ENCODE measurements at places on chromosomes 2 and 18.

GRCh38 chr2:241188361-241189092 is at the start of gene ANO7:
ANO7 (plus strand) TSS chr2:241188677; CDS start chr2:241190064, 1,387 bp downstream.
- no peak for DNase-seq

DNA sequence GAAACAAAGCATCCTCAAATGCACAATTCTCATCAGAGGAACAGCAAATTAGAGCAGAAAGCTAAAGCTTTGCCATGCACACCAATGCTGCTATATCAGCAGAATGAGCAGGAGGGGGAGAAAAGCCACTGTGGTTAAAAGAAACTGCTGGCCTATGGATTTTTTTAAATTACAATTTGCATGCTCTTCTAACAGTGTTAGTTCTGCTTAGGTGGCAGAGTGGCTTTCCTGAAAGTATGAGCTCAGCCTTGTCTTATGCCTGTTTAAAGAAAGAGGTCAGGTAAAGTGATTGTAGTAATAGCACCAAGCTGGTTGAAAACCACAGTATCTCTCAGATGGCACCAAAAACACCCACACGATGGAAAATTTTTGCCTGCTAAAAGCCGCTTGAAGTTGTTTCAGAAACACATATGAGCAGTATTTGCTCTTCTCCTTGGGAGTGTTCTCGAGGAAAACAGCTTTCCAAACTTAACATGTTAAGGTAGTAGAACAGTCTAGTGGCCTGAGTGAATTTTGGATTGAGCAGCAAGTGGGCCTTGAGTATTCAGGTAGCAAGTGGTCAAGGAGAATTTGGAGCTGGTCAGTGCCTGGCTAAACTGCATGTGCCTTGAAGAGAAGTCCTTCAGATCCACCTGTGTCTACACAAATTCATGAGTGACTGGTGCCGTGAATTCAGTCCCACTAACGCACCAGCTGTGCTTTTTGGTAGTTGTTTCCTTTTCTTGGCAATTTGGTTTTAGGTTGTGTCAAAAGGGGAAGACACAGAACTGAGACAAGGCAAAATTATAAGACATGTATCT is 19.6 kb upstream of the NDUFV2 start:
- no peak for DNase-seq

- no peak for DNase-seq
Measured at GRCh38 chr2:12330916-12331315, 385.8 kb upstream of the TRIB2 start.

- DNase-seq, result no peak
Measured at GRCh38 chr18:10860928-10861327, 288.4 kb downstream of the PIEZO2 start.

- no peak for DNase-seq
Measured at GRCh38 chr2:111898703-111899514, 502 bp downstream of the MERTK start.

GRCh38 chr2:173231042-173231441 is 123.6 kb upstream of the CDCA7 start:
- DNase-seq, result no peak

DNA sequence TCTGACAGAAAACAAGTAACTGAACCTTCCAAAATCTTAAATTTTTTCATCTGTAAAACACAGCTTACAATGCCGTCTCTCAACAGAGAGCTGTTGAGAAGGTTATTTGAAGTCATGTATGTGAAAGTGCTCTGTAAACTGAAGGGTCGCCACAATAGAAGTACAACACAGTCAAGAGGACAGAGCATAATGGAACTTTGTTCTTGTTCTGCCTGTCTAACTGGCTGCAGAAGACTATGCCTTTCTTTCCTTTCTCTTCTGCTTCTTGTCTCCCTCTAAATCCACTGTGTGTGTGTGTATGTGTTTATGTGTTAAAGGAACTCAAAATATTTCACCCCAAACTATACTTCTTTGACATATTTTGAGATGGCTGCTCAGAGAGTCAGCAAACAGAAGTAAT is 365.8 kb upstream of the RND3 start:
- DNase-seq, result no peak

- DNase-seq, result no peak
Measured at GRCh38 chr2:54722641-54723040, 821 bp upstream of the EML6 start.

DNA sequence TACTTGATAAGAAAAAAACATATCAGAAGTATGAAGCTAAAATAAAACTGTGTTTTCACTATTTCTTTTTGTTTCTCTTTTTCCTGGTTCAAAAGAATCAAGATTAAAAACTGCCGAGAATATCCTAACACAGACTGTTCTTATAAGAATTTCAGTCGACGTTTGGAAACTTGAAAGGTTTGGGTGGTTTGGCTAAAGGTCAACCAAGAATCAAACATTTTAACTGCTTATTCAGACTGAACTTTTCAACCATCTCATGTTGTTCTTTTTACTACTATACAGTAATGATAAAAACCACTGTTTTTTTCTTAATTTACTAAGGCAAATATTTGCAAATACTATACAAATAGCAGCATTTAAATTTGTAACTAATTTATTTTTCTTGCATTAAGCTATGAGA is 308.5 kb upstream of the TFPI start:
- no peak for DNase-seq

DNA sequence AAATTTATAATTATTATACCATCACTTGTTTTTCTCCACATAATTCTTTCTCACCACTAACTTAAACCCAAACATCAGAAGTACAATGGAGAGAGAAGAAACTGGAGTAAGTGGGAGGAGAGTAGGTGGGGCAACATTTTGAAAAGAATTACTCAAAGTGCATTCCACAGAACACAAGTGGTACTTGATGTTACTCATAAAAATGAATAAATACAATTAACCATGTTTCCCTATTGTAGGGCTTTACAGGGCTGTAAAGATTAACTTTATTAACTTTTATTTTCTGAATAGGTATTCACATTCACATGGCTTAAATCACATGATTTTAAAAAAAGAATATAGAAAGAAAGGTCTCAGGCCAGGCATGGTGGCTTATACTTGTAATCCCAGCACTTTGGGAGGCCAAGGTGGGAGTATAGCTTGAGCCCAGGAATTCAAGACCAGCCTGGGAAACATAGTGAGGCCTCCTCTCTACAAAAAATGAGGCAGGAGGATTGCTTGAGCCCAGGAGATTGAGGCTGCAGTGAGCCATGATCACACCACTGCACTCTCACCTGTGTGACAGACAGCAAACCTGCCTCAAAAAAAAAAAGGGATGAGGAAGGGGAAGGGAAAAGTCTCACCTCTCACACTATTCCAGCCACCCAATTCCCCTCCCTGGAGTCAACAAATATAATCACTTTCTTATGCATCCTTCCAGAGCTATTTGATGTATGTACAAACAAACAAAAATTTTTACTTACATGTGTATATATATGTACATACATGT is 47.1 kb downstream of the KCNG3 start:
- no peak for DNase-seq

- DNase-seq, result no peak
Measured at GRCh38 chr2:37851428-37851827, 73.7 kb upstream of the RMDN2 start.

- no peak for DNase-seq
Measured at GRCh38 chr2:227996366-227996765, 124.9 kb downstream of the DAW1 start.

- DNase-seq, result no peak
Measured at GRCh38 chr2:178949584-178949983, 100.4 kb downstream of the CCDC141 start.

DNA sequence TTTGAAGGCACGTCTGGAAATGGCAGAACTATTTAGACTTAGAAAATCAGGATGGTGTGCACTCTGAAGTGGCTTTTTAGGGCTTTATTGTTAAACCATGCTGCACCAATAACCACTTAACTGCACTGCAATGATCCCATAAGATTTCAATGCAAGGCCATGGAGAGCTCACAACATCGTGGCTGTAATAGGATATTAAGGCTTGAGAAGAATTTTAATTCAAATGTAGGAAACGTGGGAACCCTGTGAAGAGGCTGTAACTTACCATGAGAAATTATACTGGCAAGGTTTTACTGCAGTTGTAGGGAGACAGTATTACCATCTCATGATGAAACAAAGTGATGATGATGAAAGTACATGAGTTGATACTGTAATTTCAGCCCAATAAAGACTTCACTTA is 242.5 kb downstream of the AFF3 start:
- DNase-seq, result no peak

- peak; percentile 81 for DNase-seq
Measured at GRCh38 chr2:200765139-200765951, 46.4 kb upstream of the BZW1 start.

DNA sequence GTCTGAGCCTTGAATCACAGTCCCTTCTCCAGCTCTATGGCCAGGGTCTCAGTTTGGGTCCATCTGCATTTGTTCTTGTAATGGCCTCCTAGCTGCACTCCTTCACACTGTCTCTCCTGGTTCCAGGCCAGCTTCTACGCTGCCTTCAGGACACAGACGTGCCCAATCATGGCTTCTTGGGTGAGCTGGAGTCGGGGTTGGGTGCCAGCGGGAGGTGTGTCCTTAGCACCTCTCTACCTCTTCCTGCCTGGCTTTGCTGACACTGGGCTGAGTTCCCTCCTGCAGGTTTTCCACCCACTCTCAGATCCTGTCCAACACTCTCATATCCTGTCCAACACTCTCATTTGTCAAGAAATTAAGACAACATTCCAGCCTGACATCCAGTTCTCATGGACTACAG is 9.6 kb downstream of the TRPM8 start:
- DNase-seq, result no peak

DNA sequence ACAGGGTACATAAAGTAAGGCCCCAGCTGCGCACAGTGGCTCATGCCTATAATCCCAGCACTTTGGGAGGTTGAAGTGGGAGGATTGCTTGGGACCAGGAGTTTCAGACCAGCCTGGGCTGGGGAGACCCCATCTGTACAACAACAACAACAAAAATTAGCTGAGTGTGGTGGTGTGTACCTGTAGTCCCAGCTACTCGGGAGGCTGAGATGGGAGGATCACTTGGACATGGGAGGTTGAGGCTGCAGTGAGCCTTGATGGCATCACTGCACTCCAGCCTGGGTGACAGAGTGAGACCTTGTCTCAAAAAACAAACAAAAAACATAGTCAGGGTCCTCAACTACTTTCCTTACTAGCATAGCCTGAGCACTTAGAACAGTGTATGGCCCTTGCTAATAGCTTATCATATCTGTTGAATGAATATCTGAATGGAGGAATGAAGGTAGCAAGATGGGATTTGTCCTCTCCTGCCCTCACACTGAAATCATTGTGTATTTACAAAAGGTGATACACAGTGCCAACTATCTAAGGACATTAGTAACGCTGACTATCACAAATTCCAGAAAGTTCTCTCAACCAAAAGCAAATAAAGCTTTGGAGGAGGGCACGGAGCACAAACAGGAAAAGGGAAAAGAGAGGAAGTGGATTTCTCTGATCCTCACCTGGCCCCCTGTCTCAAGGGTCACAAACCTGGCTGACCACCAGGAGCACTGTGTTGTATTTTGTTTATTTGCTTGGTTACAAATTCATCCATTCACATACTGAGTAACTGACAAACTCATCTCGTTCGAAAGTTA is 38.1 kb downstream of the L3MBTL4 start:
- DNase-seq, result no peak

DNA sequence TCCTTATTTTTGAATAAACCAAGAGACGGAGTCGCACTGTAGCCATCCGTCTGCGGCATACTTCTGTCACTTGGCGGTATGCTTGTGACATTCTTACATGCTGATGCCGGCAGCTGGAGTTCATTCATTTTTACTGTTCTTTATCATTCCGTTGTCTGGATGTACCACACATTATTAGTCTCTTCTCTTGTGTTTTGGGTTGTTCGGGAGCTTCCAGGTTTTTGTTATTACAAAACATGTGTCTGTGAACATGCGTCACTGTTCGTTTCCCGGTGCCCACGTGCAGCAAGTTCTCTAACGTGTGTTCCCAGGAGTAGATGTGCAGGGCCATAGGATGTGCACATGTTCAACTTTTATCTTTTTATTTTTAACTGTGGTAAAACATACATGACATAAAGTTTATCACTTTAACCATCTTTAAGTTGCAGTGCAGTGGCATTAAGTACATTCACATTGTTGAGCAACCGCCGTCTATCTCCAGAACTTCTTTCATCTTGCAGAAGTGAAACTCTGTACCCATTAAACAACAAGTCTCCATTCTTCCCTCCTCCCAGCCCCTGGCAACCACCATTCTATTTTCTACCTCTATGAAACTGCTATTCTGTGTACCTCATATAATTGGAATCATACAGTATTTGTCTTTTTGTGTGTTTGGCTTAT is 40.1 kb downstream of the MTCL1 start:
- no peak for DNase-seq

DNA sequence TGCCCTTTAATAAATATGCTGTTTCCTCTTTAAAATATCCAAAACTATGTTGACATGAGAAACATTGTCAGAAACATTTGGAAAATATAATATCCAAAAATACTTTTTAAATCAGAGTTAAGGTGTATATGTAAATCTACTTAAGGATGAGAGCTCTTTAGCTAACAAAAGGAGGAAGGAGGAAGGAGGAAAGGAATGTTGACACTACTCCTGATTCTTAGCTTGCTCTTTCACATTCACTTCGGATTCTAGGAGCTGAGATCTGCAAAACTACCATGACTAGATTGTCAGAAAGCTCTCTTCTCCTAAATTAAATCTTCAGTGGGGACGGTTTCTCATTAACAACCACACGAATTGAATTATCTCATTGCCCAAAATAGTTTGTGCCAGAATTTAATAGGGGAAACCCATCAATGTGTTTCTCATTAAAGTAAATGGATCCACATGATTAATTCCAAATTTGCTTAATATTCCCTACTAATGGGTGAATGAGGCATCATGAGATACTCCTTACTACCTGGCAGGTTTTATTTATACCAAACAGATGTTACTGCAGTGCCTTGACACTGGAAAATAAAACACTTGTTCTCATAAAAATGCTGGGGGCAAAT is 509.1 kb downstream of the MBD2 start:
- DNase-seq, result no peak

DNA sequence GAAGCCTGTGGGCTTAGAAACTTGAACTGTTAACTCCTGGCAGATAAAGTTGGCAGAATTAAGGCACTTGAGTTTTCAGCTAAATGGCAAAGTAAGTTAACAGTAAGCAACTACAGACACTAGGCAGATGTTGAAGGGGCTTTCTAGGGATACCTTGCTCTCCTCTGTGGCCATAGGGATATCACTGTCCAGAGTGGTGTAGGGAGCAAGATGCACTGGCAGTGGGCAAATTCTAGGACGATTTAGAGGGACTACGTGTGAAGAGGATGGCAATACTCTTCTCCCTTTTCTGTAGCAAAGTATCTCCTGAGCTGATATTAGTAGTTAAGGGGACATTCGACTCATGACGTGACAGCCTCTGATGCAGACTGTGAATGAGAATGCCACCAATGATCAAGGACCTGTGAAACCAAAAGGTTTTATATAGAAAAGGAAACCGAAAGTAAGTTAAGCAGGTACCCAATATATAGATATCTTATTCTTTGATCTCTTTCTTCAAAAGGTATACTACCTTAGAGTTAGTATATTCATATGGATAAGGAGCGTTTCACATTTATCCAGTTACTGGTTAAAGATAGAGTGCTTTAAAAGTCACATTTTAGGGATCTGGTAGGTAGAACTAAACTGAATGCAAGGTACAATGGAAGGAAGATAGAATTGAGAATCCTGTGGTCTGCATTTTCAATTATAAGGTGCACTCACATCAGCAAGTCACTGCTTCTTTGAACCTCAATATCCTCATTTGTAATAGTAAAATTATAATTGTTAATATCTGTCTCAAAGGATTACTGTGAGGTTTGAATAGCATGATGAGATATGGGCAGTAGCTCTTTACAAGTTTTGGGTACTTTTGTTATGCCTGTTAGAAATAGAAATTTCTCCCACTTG is 106.4 kb downstream of the KCNH7 start:
- DNase-seq, result no peak

Measured in RWPE2 (cell line).